T-helper 1 cell (primary cell): ENCODE measurements at places on chromosomes 7 and 10.
A peak's percentile ranks its signal among the peaks of the same experiment; 100 is the strongest.

DNA sequence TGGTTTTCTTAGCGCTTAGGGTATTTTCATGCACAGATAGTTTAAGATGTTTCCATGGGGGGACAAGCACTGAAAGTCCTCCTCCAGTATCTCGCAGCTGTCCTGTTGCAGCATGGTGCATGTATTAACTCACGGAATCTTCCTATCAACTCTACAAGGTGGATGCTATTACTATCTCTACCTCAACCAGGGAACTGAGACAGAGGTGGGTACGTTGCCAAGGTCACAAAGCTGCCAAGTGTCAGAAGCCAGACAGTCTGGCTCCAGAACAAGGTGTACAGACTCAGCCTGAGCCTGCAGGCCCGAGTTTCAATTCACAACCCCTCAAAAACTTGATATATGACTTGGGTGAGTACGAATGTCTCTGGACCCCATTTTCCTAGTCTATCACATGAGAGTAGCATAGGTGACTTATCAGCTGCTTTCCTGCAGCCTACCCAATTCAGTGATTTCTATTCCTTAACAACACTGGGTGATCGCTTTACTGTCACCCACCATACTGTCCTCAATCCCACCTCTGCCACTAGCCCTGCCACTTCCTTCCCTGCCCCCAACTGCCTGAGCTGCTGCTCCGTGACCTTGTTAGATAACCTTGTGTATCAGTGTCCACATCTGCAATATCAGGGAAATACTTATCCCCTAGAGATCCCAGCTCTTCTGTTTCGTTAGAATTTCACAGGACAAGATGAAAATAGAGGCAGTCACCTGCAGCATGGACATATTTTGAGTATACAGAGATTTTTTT is 92.1 kb downstream of the ABCC2 start:
- no peak for DNase-seq

DNA sequence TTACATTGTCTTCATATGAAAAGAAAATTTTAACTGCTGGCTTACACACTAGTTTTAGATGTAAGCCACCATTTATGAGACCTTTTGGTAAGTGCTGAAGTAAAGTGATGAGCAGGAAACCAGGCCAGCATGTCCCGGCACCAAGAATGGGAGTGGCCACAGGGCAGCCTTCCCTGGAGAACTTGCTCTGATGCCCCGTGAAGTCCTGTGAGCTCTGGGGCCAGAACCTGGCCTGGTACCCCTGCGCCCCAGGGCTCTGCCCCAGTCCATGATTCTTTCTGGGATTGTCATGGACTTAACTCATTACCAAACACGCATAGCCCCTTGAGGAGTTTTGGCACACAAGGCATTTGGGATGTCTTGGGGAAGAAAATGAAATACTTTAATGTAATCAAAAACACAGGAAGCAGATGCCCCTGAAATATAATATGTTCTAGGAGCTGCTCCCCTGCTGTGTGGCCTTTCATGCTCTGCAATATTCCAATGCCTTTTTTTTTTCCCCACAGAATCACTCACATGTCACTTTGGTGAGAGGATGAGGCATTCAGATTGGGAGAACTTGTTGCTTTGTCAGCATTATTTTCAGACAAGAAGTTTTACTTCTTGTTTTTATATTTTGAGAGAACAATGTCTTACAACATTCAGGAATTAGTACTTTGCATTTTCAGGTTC is 53.1 kb upstream of the CXCL12 start:
- no peak for DNase-seq

DNA sequence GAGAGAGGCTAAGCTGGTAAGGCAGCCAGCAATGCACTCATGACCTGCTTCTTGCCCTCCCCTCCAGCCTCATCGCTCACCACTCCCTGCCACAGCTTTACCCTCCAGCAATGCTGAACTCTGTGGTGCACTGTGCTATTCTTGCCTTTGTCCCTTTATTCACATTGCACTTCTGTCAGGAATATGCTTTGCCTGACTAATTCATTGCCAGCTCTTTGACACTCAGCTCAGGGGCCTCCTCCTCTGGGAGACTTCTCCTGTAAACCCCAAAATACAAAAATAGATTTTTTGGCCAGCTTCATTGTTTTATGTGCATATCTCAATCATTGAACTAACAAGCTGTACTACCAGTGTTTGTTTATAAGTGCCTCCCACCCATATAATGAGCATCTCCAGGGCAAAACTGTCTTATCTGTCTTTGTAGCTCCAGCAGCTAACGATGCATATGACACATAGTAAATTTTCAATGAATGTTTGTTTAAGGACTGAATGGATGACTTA is 8.2 kb downstream of the CNNM1 start:
- no peak for DNase-seq

GRCh38 chr7:30478349-30479201 is at the start of gene NOD1:
Gene NOD1 (minus strand): TSS chr7:30478784. CDS start chr7:30456921, 21,863 bp downstream.
- DNase-seq, result peak; percentile 57

DNA sequence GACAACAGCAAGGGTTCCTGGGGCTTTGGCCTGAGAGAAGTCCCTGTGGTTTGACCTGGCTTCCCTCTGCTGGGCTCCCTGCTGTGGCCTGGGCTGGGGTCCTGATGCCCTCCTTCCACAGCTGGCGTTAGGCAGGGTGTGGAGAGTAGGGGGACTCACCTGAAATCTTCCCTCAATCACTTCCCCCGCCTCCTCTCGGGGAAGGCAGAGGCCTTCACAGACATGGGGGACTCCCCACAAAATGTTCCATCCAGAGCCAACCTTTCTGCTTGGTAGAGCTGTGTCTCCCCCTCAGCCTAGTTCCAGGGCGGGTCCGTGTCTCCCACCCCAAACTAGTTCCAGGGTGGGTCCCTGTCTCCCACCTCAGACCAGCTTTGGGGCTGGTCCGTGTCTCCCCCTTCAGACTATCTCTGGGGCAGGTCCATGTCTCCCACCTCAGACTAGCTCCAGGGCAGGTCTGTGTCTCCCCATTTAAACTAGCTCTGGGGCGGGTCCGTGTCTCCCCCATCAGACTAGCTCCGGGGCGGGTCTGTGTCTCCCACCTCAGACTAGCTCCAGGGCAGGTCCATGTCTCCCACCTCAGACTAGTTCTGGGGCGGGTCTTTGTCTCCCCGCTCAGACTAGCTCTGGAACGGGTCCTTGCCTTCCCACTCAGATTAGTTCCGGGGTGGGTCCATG is 2.2 kb downstream of the PVRIG start:
- DNase-seq, result no peak

- DNase-seq, result no peak
These were observed 18.7 kb downstream of the PTPRE start for GRCh38 chr10:127925471-127926207.

DNA sequence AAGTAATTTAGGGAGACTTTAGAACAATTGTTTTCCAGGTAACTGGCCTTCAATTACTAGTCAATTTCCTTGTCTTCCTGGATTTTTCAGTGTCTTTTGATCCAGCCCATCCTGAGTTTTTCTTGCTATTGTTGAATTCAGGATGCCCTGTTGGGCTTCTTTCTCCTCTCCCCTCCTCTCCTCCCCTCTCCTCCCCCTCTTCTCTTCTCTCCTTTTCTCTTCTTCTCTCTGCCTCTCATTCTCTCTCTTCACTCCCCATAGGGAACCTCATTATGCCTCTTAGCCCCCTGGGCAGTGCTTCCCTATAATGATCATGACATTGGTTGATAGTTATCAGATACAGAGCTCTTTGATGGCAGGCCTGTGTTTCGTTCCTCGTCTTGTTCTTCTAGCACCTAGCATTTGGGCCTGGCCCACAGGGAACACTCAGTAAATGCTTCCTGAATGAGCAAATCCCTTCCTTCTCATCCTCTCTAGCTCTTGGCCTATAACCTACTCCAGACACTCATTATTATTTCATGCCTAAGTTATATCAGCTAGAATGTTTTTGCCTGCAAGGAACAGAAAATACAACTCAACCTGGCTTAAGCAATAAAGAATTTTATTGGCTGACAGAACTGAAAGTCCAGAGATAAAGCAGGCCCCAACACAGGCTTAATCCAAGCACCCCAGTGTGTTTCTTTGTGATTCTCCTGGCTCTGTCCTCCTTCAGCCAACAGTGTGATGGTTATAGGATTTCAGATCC is 56.8 kb downstream of the CACNB2 start:
- no peak for DNase-seq

DNA sequence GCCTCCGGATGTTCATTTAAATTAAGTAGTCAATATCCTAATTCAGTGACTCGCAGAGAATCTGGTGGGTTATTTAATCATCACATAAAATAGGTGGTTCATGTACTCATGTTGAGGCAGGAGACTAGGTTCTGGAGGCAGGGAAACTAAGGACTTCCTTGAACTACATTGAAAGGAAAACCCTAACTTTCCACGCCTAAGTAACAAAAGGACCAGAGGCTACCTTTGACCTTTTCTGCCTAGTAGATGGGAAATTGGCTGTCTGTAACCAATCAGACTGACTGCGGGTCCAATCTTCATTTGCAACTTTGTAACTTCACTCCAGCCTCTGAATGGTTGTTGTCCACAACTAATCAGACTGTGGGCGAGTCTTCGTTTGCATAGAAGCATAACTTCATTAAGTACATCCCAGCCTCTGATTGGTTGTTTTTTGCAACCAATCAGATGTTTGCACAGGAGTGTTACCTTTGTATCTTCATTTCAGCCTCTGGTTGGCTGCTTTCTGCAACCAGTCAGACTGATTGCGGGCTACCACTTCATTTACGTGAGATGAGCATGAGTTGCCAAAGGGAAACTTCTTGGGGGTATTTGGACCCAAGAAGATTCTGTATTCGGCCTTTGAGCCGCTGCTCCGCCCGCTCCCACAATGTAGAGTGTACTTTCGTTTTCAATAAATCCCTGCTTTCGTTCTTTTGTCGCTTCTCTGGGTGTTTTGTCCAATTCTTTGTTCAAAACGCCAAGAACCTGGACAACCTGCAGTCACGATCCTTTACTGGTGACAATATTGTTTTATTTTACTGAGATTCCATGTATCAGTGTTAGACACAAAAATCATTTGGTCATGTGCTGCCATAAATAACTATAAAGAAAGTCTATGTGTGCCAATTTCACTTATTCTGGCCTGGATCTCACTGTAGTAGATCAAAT is 1.7 kb upstream of the ST7 start:
- DNase-seq, result no peak

- DNase-seq, result no peak
These were observed 106.2 kb upstream of the KCTD7 start for GRCh38 chr7:66522518-66522917.

DNA sequence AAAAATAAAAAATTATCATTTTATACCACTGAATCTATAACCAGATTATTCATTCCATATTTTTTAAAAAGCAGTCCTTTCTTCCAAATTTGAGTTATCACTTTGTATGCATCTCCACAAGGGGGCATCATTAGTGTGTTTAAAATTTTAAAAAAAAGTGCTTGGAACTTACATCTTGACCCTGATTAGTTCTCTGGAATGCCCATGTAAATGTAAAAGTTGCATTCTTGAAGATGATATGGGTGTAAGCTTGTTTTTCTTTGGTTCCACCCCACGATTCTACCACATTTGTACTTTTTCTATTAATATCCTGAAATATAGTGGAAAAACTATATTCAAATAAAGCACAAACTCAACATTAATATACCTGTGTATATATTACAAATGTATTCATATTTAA is 144.9 kb downstream of the ELAPOR2 start:
- DNase-seq, result no peak

GRCh38 chr7:20229646-20230500 is 12.7 kb upstream of the MACC1 start:
- no peak for DNase-seq

- DNase-seq, result no peak
These were observed 69.8 kb downstream of the MAD1L1 start for GRCh38 chr7:2162959-2163358.

DNA sequence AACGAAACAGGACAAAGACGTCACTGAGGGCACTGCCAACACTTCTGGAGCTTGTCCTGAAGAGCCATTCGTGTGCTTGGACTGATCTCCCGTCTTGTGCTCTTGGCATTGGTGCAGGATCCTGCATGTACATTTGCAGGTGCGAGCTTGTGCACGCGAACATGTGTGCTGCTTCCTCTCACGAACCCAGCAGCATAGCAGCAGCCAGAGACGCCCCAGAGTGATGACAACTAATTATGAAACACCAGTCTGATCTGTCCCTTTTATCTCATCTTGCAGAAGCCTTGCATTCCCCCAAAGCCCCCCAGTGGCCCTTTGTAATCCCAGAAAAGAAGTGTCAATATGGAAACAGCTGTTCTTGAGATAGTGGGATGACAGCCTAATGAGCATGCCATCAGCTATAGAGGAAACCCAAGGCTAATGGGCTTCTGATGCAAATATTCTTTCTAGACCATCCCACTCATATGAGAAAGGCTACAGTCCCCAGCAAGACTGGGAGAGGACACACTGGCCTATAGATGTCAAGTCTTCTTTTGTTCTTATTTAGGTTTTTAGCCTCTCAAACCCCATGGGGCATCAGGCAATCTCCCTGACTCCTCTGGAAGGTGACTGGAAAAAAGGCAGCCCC is 310.6 kb downstream of the FRMD4A start:
- DNase-seq, result no peak

GRCh38 chr7:104444017-104444416 is 115.6 kb downstream of the LHFPL3 start:
- no peak for DNase-seq

GRCh38 chr7:148700661-148701064 is 2.0 kb downstream of the CUL1 start:
- peak; percentile 33 for DNase-seq

DNA sequence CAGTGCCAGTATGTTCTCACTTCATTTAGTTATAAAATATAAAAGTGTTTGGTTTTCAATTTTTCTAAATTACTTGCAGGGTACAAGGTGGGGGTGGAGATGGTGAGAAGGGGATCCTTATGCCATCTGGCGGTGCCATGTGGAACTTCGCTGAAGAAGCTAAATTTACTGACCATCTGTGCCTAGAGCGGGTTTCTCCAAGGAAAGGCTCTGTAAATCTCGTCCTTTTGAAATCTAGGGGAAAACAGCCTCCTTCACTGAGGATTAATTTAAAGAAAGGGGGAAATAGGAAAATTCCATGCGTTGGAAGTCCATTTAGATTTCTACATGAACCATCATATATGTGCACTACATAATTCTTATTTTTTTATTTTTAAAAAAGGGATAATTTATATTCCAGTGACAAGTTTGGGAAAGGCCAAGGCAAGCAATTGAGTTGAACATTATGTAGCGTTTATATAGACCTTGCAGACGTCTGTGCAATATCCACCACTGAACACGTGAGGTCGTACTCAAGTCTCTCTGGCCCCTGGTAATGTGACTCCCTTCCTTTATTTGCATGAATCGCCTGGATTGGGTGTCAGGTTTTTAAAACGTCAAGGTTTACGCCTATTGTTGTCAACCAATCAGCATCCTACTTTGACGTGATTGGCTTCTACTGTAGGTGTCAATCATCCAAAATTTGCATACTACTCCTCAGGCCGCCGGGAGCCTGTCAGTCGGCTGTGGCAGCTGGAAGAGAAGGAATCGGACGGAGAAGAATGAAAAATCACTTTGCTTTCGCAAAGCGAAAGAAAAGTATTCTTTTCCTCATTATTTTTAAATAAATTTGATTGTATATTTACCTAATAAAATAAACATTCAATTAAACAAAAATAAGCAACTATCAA is 297.1 kb upstream of the NFE2L3 start:
- DNase-seq, result no peak

- DNase-seq, result no peak
These were observed 15.5 kb downstream of the ZMIZ1 start for GRCh38 chr10:79084012-79084971.

GRCh38 chr10:33460505-33461294 is 126.2 kb upstream of the NRP1 start:
- DNase-seq, result no peak
